ENCODE measurements at places on chromosomes 12 and 14.

DNA sequence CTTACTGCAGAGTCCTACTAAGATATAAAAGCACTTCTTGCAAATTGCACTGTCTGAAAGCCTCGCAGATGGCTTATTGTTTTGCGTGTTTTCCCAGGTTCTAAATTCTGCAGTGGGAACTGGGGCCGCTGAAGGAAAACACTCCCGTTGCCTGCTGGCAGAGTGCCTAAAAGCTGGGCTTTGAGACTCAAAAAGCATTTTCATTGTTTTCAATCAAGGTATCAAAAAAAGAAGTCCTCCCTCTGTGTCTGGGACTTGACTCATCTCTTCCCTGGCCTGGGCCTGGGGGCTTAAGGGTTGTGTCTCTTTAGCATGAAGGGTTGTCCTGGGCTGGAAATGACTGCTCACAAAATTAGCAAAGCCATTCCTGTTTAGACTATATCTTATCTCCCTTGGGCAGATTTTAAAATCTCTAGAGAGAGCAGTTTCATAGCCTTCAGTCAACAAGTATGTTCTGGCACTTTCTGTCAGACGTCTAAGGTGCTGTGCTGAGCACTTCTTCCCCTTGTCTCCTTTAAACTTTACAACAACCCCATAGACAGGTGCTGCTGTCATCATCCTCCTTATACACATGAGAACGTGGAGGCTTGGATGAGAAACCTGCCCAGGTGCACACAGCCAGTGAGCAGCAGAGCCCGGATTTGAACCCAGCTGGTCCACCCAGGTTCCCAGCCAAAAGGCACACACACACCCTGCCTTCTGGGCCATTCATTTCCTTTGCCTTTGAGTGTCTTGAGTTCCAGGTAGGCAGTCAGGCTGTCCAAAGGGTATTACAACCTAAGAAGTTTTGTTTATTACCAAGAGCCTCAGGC, 31.1 kb downstream of the ELK3 start:
- no peak for DNase-seq

GRCh38 chr14:91378930-91379578, 38.6 kb downstream of the CCDC88C start:
- no peak for DNase-seq

GRCh38 chr12:113440947-113441782, 19.0 kb downstream of the SDSL start:
- no peak for DNase-seq

DNA sequence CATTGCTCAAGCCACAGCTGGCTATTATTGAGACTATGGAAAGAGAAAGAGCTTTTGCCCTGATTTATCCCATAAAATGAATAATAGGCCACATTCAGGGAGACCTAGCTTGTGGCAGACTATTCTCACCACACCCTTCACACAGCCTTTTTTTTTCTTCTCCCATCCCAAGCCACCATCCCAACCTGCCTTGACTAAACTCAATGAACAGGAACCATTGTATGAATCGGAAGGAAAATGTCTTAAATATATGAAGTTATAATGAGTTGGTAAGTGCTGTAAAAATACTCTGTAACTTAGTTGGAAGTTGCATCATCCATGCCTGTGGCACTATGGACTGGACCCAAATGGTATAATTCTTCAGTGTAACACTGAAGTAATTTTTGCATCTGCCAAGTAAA, 338.4 kb downstream of the RAD51B start:
- DNase-seq, result no peak

- DNase-seq, result no peak
Measured at GRCh38 chr14:24315807-24316596, 4.7 kb downstream of the LTB4R start.

GRCh38 chr14:31395572-31396205, 24.7 kb downstream of the HEATR5A start:
- no peak for DNase-seq

- no peak for DNase-seq
Measured at GRCh38 chr12:58925751-58926150, 5.4 kb upstream of the LRIG3 start.

DNA sequence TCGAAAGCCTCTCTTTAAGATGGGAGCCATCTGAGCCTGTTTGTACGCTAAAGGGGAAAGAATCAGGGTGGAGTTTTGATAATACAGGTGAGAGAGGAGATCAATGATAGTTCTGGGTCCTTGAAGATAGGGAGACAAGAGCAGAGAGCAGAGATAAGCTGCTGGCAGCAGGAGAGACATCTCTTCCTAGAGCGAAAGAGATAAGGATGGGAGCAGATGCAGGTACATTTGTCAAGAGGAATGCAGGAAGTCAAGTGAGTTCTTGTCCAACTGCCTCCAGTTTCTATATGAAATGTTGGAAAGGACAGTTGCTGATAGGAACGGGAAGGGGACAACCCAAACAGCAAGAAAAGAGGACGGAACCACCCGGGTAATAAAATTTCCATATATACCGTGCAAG, 24.7 kb upstream of the HIF1A start:
- DNase-seq, result no peak

GRCh38 chr12:82698708-82699564, 12.2 kb downstream of the TMTC2 start:
- no peak for DNase-seq

- peak; percentile 82 for DNase-seq
Measured at GRCh38 chr12:6423267-6424007, 21.3 kb upstream of the CD27 start.

- DNase-seq, result no peak
Measured at GRCh38 chr12:89760783-89761182, 52.1 kb upstream of the ATP2B1 start.
